ENCODE measurements at places on chromosomes 2 and 18.

DNA sequence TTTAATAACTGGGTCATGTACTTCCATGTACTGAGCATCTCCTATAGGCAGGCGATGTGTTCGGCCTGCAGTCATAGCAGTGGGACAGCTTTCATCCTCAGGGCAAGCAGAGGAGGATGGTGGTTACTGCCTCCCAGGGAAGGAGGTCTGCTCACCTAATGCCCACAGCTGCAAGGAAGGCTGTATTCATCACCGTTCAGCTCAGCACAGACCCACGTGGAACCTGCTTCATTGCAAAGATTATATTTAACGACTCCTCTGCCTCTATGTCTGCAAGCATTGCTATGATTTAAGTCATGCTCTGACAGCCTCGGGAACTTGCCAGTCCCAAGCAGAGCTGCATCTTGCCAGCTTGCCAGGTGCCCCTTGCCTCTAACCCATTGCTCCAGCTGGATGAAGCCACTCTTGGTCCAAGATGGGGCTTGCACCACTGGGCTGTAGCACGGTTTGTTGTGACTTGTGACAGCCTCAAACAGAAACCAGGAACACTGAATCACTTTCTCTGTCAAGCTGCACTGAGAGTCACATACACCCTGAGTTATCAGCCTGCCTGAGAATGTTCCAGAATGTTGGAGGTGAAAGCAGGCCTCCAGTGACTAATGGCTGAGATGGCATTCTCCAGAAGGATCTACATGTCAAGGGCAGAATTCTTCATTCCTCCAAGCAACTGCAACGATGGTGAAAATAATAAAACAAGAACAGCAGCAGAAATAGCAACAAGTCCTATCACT lies 651.1 kb upstream of the ID2 start:
- no peak for DNase-seq

GRCh38 chr18:47036298-47036874 lies 965 bp upstream of the ELOA2 start:
- no peak for DNase-seq

DNA sequence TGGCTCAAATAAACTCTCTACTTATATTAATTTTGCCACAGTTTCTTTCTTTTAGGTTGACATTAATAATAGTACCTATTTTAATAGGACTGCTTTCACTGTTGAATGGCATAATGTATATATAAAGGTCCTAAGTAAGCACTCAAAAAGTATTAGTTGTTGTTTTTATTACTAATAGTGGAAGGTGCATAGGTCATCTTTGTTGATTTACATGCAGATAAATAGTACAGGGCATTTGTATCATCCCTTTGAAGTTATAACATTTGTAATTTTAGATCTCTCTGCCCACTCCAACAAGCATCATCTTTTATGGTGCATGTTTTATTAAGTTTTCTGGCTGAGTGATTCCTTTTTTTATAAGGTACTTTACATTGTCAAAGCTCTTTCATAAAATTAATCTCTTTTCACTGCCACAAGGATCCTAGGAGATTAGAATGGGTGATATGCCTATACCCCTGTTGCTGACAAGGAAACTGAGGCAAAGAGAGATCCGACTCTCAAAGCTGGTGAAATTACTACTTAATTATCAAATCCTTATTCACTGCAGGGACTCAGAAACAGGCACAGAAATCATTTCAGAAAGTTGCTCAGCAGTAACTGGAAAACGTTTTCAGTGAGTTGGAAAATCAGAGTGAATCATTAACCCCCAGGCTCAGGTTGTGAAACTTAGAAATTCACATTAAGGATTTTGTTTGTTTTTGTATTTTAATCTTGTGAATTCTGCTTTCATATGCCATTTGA lies 299.6 kb downstream of the AGPS start:
- DNase-seq = no peak

DNA sequence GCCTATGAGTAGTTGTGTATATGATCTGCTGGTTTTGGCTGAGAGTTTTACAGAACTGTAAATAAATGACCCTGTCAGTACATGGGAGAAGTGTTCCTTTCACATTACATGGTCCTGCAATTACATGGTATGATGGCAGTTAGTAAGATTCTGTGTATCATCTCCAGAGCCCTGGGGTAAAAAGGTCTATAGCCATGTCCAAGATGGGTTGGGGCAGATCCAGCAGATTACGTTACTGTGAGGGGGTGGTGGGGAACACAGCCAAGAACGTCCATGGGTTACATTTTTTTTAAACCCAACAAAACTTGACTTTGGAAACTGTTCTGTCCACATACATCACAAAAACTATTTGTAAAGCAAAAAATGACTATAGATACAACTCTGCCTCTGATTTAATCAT lies 64.2 kb upstream of the LMAN1 start:
- DNase-seq = no peak

GRCh38 chr2:20986024-20986939 lies 57.6 kb downstream of the APOB start:
- DNase-seq = no peak

DNA sequence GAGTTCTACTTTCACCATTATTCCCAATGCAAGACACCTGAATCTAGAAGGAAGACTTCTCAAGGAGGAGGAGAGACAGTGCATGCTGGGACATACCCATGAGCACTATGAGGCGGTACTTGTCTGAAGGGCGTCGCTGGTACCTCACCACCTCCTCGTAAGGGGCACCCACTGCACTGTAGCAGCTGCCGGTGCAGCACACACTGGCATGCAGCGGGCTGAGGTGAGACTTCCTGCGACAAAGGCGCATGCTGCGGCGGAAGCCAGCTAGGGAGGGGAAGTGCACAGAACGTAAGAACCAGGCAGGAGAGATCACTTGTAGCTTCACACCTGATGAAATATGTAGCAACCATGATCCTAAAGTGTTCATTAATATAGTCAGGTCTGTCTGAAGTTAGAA lies 12.8 kb upstream of the TMEM237 start:
- no peak for DNase-seq

DNA sequence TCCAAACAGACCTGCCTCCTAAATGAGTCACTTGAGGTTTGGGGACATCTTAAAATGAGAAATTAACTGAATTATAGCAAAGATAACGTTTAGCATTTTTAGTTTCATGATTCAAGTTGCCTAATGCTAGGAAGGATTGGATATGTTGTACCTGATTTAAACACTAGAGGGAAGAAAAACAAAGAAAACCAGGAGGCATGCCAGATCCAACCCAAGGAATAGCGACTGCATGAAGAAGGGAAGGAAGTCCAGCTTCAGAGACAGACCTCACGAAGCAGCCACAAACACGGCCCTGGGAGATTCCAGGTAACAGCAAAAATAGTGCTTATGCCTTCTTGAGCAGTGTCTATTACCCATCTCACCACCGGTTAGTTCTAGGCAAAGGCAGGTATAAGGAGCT lies 499.9 kb upstream of the SPHKAP start:
- DNase-seq = no peak

DNA sequence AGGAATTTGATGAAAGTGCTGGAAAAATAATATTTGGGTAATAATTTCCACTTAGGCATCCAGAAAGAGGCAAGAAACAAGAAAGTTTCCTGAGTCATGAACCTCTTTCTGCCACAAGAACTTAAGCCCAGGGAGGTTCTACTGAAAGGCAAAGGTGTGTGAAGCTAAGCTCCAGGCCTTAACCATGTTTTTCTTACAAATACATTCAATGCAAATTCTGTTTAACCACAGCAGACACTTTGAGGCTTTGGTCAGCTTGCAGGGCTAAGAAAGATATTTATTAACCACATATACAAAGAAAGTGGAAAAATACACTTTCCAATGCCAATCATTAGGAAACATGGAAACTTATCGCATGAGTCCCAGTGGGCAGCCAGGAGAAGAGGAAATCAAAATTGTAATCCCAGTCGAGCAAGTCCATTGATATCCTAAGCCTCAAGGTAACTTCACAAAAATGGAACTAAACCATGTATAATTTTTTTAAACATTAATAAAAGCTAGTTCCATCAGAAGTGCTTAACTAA lies 68.3 kb downstream of the PIEZO2 start:
- DNase-seq = no peak

- no peak for DNase-seq
These were observed 727 bp upstream of the TTLL4 start for GRCh38 chr2:218709908-218710307.

DNA sequence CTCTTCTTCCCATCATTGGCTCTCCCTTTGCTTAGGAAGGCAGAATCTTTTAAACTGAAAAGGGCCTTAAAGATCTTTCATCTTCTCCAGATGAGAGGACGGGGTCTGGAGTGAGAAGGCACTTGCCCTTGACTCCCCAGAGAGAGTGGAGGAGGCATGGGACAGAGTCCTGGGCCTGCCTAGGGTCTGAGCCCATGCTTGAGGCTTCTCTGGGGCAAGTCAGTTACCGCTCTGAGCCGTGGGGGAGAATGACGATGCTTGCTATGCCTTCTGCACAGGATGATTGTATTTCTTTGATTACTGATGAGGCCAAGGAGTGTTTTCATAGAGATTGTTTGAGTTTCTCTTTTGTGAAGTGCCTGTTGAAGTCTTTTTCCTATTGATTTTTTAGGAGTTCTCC lies 921 bp downstream of the PLB1 start:
- no peak for DNase-seq

GRCh38 chr18:74790451-74790850 lies 192.8 kb downstream of the ZNF407 start:
- DNase-seq = no peak

GRCh38 chr2:221400411-221400810 lies 171.7 kb downstream of the EPHA4 start:
- DNase-seq = no peak

DNA sequence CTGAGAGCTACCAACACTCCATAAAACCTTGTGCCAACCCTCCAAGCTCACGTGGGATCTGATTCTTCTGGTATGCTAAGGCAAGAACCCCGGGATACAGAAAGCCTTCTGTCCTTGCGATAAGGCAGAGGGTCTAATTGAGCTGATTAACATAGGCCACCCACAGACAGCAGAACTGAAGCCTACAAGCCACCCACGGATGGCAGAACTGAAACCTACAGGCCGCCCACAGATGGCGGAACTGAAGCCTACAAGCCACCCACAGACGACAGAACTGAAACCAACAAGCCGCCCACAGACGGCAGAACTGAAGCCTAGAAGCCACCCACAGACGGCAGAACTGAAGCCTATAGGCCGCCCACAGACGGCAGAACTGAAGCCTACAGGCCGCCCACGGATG lies 216.3 kb downstream of the SNTG2 start:
- DNase-seq = no peak

DNA sequence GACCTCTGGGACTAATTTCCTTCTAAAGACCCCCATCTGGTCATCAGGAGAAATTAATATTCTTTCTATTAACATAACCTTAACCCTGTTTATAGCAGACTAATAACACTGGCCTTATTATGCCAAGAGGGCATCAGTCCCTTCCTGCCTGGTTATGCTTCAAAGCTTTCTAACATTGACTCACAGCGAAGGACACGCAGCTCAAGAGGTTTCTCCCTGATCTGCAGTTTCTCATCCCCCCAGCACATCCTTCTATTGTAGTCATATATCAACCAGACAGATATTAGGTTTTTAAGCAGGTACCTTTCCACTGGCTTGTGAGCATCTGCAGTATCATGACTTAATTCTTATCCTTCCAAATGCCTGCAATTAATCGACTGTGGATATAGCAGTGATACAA lies 100.0 kb upstream of the CXCR4 start:
- no peak for DNase-seq

DNA sequence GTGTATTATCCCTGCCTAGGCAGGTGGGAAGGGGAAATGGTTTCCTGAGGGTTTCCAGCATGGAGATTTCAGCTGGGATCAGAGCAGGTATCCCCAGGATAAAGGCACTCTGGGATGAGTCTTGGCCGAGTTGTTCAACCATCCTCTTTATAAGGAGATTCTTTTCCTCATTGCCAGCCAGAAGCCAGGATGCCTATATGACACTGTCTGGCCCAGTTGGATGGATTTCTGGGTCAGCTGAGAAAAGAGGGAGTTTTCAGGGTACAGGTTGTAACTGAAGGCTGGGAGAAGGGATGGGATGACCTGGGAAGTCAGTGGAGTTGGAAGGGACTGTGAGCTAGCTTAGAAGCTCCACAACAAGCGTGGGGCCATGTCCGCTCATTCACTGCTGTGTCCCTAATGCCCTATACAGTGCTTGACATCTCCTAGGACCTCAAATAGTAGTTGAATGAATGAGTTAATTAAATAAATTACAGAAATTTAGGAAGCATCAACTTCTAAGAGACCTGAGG lies 8.3 kb downstream of the RHOB start:
- no peak for DNase-seq

DNA sequence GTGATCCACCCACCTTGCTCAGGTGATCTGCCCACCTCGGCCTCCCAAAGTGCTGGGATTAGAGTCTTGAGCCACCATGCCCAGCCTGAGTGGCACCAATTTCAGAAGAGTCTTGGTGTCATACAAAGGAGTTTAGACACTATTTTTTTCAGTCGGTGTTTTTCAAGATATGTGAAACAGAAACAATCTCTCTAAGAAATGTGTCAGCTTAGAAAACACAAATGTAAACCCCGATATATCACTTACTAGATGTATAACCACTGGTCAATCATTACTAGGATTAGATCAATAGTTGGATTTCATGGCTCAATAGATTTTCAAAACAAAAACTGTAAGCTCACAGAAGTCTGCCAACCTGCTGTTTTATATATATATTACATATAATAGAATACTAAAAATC lies 67.2 kb upstream of the FRZB start:
- DNase-seq = no peak

DNA sequence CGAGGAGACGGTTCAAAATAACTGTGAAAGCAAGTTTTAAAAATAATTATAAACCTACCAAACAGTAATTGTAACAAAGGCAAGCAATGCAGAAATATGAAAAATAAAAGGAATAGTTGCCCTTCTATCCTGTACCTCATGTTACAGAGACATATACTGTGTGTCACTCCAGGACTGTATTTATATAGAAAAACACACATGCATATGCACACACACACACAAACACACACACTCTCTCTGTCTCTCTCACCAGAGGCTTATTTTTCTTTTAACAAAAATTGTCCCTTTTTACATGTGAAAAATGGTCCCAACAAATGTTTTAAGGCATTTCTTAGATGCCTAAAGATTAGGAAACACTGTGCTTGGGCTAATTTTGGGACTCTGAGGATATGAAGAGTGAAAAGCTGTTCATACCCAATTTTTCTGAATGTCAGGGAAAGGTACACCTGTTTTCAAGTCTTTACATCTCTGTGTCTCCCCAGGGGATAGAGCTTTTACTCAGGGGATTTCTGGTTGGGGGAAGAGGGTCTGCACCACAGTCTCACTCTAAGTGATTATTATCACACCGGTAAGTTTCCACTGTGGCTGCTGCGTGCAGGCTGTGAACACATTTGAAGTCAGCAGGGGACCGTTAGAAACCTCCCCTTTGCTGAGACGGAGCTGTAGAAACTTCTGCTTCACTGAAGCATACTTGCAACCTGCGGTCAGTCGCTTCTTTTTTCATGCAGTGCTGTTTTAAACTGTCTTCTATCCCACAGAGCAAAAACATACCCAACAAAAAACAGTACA lies 51.4 kb upstream of the SPAG16 start:
- DNase-seq = peak; percentile 18

GRCh38 chr18:34758378-34758948 lies 48.4 kb downstream of the DTNA start:
- DNase-seq = no peak

- DNase-seq = no peak
These were observed 255.2 kb downstream of the CDH7 start for GRCh38 chr18:66005831-66006588.

Measured in stimulated activated CD8-positive, alpha-beta memory T cell treated with anti-CD3 and anti-CD28 coated beads, Interleukin-15, amount 100 ng/mL, for 1 hour (primary cell).